ENCODE measurements at places on chromosomes 16 and 17.

- DNase-seq: no peak
Observed at GRCh38 chr17:19883537-19884215, 15.9 kb upstream of the ULK2 start.

- DNase-seq: no peak
Observed at GRCh38 chr16:57572978-57573728, 30.7 kb downstream of the ADGRG5 start.

- DNase-seq: no peak
Observed at GRCh38 chr17:74009056-74009625, 194.3 kb upstream of the RPL38 start.

DNA sequence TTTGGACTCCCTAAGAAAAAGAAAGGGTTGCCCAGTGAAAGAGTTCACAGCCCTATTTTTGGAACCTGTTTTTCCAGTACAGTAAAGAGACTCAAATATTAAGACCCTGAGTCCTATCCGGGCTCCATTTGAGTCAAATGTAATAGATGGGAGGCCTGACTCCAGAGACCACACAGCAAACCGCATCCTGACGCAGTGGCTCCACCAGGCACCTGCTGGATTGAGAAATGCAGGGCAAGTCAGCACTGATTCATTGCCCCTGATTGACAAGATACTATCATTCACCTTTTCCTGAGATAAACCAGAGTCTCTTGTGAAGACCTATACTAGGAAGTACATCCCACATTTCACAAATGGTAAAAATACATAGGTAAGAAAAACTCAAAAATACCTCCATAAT is 715.7 kb upstream of the SOX9 start:
- no peak for DNase-seq

GRCh38 chr17:34584805-34585416 is 5.5 kb downstream of the TMEM132E start:
- no peak for DNase-seq

- no peak for DNase-seq
Observed at GRCh38 chr16:29784901-29785500, 5.5 kb upstream of the KIF22 start.

GRCh38 chr16:72921620-72922019 is 126.3 kb downstream of the ZFHX3 start:
- no peak for DNase-seq

DNA sequence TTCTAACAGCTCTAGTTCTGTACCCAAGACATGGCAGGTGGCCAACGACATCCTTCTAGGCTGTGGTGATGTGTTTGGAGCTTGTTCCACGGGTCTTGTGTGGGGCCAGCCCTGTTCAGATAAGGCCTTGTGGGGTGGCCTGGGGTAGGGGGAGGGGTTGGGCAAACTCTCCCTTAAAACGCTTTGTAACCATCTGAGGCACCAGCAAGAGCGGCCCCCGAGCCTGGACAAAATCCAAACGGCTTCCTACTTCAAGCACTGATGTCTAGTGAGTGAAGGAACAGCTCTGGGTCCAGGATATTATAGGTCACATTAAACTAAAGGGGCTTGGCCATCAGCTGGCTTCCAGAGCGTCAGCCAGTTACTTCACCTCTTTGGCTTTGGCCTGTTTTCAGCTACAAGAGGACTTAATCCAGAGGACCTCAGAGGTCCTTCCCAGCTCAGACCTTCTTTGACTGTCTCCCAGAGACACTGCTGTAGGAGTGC is 11.9 kb downstream of the SERPINF1 start:
- DNase-seq: no peak

- no peak for DNase-seq
Observed at GRCh38 chr16:49640581-49640980, 215.3 kb downstream of the ZNF423 start.

- DNase-seq: no peak
Observed at GRCh38 chr16:794853-795466, 5.6 kb downstream of the GNG13 start.

GRCh38 chr17:76479515-76480060 is 12.2 kb downstream of the AANAT start:
- DNase-seq: no peak

DNA sequence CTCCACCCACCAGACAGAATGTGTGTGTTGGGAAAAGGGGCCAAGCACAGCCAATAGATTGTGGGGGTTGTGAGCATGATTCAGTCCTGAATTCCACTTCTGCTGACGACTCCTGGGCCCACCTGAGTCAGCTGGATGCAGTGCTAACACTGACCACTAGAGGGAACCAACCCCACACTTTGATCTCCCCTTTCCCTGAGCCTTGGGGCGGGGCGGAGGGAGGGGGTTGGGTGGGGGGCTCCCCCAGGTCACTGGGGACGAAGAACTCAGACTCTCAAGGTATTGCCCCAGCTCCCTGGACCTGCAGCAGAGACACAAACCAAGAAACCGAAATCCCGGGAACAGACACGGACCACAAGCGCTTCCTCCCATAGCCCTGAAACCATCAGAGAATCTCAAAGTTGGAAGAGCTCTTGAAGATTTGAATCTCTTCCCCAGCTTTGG is 621 bp upstream of the CSHL1 start:
- no peak for DNase-seq

DNA sequence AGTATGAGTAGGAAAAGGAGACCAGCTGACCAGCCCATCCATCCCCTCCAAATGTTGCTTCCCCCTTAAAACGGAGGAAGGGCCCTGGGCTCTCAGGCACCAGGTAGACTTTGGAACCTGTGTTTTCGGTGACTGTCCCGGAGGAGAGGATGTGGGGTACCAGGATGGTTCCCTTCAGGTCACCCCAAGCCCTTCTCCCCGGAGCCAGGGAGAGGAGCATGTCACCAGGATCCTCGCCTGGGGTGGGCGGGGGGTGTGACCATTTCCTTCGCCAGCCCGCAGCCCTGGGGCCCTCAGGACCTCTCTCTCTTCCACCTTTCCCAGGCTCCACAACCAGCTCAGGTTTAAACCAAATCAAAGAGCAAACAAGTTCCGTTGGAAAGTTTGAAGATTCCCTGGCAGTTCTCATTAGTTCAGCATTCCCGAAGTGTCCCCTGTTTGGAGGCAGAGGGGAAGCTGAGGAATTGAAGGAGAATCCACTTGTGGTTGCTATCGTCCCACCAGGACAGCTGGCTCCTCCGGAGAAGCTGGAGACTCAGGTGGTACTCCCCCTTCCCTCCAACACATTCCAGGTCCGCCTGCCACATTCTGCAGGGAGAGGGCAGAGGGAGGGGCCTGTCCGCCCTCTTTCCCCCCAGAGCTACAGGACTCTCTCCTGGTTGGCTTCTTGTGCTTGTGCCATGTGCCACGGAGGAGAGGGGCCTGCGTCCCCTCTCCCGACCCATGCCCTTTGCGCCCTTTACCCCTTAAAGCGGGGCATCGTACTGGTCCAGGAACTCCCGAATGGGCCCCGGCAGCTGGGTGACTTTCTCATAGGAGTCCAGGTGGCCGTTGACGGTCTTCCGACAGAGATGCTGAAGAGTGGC is 2.0 kb downstream of the SOCS3 start:
- no peak for DNase-seq

- DNase-seq: no peak
Observed at GRCh38 chr17:10798332-10798749, 5.6 kb downstream of the TMEM238L start.

DNA sequence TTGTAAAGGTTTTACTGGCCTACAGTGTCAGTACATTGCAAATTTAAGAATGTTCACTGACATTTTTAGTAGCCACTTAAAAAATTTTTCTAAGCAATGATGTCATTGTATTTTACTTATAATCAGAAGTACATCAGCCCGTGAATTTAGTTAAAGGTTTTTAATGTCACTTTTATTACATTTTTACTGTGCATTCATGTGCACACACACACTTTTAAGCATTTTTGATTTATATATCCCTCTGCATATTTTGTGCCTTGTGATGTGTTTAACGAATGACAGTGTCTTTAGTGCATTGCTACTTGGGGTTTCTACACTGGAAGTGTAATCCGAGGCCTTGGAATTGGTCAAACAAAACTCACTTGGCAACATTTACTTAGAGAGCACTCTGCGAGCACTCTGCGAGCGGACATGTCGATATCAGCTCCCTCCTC is 190.4 kb downstream of the WWOX start:
- no peak for DNase-seq

DNA sequence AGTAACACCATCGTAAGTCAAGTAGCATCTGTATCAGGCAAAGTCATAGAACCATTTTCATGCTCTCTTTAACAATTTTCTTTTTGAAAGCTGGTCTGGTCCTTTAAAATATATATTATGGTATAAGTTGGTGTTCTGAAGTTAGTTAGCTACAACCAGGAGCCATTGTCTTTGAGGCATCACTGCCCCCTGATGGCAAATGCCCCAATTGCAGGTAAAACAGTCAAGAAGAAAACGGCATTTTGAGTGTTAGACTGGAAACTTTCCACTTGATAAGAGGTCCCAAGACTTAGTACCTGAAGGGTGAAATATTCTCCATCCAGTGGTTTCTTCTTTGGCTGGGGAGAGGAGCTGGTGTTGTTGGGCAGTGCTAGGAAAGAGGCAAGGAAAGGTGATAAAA is 14.1 kb downstream of the TP53 start:
- no peak for DNase-seq

GRCh38 chr17:57404073-57404472 is 147.8 kb downstream of the MSI2 start:
- no peak for DNase-seq

DNA sequence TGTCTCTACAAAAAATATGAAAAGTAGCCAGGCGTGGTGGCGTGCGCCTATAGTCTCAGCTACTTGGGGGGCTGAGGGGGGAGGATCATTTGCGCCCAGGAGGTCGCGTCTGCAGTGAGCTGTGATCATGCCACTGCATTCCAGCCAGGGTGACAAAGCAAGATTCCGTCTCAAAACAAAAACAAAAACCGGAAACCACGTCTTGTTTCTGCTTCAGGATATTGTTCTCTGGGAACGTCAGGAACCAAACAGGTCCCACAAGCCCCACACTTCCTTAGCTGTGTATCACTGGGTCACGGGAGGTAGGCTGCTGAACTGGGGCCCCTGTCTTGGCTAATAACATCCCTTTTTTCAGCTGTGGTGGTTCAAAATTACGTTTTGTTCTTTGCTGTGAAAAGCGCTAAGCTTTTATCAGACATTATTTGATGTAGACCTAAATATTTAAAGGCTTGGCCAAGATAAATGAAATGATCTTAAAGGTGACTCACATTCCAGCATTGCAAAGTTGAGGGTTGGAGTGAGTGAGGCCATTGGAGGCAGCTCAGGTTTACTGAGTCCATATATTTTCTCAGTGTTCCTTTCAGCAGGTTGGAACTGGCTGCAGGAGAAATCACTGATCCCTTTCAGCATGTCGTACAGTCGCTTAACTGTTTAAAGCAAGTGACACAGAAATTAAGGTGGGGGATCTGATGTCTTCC is 16.4 kb upstream of the SEC14L1 start:
- DNase-seq: no peak

GRCh38 chr16:21302898-21303528 is 24.9 kb upstream of the CRYM start:
- no peak for DNase-seq

DNA sequence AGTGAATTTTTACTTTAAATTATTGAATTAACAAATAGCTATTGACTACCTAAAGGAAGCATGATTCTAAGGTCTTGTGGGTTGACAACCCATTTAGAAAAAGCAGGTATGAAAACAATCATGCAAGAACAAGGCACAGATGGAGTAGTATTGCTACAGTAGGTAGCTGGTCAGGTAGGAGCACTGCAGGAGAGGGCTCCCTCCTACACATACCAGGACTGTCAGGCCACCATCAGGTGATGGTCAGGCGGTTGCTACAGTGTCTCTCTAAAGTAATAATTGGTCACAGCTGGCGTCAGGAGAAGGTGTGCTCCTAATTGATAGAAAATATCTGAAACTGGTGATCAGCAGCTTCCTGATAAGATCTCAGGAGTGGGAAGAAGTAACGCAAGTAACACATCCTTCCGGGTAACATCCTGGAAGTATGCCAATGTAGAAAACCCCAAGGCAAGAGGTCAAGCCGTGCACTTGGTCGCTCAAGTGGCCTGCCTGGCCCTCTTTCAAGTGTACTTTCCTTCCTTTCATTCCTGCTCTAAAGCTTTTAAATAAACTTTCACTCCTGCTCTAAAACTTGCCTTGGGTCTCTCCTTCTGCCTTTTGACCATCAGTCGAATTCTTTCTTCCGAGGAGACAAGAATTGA is 486.5 kb downstream of the TMEM114 start:
- DNase-seq: no peak

Measured in SIG-M5 (cell line).